ENCODE measurements at places on chromosomes 3 and 15. TPM values are rescaled to one million over a fixed set of nuclear protein-coding genes. Genes with fewer than 3 reads are reported as not detected.
A peak's percentile ranks its signal among the peaks of the same experiment; 100 is the strongest.

Gene NMNAT3
- total RNA-seq: 17.1 TPM

Gene ADCY5
- 222 TPM for total RNA-seq

Gene KLHL6
- 0.99 TPM for total RNA-seq

- no peak for ATAC-seq
Measured at GRCh38 chr3:134846084-134846483, 51.0 kb downstream of the EPHB1 start.

GRCh38 chr3:70832089-70832833 is 519.8 kb upstream of the MDFIC2 start:
- ATAC-seq: peak; percentile 71

DNA sequence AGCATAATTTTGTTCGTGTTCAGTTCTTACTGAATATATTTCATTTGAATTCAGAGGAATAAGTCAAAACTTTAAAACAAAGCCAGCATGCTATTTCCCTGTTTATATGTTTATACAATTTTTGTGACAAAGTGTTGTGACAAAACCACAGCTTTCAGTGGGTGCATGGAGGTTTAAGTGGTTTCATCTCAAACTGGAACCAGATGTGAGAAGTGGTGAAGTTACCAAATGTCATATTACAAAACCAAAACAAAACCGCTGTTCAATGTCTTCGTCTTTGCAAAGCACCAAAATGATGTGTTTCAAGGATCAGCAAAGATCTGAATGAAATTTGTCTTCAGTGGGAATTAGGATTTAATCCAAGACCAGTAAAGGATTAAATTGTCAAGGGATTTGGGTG is 59.3 kb upstream of the OSTN start:
- ATAC-seq: no peak

DNA sequence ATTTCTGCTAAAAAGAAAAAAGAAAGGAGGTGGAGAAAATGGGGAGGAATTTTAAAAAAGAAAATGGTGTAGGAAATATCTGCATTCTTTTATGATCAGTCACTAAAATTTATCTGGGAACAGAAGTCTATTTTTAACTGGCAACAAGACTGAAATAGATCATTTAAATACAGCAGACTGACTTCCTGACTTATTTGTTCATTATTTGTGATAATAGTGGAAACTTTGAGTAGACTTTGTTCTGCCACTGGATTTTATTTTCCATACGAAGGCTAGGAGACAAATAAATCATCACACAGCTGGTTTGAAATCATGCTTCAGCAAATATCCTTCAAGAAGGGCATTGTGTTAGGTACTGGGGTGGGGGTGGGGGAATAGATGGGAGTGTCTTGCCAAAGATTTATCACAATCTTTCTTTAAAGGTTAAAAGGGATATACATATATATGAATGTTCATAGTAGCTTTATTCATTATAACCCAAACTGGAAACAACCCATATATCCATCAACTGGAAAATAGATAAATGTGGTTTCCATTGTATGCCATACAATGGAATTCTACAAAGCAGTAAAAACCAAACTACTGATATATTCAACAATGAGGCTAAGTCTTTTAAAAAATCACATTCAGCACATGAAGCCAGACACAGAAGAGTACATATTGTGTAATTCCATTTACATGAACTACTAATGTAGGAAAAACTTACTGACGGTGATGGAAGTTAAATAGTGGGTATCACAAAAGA is 4.7 kb upstream of the CLASP2 start:
- ATAC-seq: no peak

GRCh38 chr3:120903221-120903620 is 4.8 kb upstream of the STXBP5L start:
- ATAC-seq: no peak

DNA sequence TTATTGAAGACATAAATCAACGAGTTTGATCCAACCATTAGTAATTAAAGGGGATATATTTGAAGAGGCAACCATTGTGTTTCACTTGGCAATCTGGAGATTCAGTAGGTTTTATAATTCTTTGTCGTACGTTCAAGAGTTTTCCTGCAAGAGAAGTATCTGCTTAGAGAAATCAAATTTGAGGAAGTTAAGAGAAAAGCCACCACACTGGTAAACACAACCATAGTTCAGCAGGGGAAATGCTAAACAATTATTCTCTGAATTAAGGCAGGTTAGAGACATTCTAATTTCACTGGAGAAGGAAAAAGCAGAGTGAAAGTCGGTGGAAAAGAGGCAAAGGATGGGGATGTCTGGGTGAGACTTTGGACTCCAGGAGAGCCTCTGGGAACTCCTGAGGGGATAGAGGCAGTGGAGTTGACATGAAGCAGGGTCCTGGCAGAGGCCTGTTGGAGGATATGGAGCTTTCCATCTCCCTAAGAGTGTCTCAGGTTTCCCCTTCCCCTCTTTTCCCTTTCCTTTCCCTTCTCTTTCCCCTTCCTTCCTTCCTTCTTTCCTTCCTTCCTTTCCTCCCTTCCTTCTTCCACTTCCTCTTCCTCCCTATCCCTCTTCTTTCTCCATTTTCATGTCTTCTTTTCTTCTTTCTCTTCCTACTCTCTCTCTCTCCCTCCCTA is 26.5 kb downstream of the SPINK8 start:
- ATAC-seq: no peak

DNA sequence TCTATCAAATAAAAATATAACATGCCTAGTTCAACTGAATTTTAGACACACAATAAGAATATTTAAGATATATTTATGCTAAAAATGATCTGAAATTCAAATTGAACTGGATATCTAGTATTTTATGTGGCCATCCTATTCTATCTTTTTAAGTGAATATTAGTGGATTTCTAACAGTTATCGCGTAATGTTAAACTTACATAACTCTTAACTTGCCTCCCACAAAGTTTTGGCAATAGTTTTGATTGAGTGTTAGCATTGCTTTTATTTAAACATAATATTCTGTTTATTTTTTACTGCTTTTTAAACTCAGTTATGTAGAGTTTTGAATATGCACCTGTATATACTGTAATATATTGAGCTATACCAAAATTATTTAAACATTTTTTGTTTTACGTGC is 1279.5 kb downstream of the OTOL1 start:
- ATAC-seq: no peak

DNA sequence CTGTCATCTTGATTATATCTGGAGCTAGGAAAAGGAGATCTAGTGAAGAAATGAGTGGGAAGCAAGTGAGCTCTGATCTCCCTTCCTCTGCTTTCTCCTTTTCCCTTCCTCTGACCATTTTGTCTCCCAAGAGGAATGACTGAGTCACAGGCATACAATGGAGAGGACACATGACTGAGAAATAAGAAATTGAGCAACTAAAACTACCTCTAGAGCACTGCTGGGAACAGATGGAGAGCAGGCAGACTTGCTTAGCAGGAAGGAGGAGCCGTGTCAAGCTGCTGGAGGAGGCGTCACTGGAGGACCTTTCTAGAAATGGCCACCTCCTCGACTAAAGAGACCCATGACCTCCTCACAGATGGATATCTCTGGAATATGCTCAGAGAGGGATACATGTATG is 66.9 kb upstream of the MYO5C start:
- ATAC-seq: peak; percentile 57

DNA sequence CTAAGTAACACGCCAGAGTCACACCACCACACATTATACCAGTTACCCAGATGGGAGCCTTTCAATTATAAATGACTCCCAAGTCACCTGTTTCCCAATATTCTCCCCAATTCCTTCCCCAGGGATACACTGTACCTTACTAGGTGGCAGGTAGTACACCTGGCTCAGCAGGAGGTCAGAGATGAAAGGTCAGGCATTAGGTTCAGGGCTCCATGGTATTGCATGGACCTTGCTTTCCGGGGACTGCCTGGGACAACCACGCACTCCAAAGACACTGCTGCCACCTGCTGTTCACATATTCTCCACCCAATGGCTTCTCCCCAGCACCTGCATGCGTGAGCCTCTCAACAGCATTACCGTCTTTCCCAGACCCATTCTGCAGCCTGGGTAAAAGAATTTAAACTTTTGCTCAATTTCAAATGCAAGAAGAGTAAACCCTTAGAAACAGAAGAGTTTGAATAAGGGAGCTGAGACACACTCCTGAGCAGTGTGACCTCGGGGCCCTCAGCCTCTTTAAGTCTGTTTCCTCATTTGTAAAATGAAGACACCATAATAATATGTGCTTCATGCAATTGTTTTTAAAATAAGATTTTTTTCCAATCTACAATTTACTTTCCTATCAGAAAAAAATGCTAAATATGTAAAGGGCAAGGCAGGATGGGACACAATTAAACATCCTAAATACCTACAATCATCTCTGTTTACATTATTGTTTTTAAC is 28.0 kb upstream of the LACTB start:
- peak; percentile 86 for ATAC-seq

DNA sequence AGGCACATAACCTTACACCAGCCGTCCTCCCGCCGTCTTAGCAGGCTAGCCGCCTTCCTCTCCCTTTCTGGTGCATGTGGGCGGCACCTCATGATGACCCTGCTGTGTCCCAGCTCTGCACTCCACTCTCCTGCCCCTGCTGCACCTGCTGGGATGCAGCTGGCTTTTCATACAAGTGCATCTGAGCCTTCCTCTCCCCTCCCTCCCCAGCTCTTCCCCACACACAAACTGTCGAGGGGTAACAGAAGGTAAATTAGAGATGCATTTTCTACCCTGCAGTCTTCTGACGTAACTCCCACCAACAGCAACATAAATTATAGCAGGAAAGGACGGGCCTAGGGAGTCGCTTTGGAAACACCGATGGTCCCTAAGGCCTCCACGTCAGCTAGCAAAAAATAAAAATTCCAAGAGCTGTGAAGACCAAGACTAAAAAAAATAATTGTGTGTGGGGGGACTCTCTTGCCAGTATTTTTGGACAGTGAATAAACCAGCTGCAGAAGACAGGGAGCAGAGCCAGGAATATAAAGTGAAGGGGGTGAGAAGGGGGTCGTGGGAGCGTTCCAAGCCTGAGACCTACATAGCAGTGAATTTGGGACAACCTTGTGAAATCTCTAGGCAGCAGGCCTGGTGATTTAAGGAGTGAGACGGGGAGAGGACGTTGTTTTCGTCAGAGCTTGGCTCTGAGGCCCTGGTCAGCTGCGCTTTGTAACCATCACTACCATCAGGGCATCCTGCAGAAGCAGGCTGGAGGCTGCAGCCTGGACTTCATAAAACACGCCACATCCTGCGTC is 216.2 kb downstream of the ADAMTS17 start:
- peak; percentile 91 for ATAC-seq

- ATAC-seq: no peak
Measured at GRCh38 chr3:18546632-18547031, 121.5 kb upstream of the SATB1 start.

- no peak for ATAC-seq
Measured at GRCh38 chr15:48999314-48999713, 35.6 kb upstream of the SHC4 start.

Data from gastroesophageal sphincter (tissue), 4 donors.